ENCODE measurements at places on chromosomes 4 and X.

DNA sequence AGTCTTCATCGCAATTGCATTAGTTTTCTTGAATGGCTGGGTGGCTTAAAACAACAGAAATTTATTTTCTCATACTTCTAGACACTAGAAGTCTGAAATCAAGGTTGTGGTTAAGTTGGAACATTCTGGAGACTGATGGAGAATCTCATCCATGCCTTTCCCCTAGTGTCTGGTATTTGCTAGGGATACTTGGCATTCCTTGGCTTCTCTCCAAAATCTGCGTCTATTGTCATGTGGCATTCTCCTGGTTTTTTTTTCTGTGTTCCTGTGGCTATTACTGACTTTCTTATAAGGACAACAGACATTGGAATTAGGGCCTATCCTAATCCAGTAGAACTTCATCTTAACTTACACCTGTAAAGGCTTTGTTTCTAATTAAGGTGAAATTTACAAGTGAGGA lies 272.8 kb upstream of the EPHA5 start:
- no peak for DNase-seq

- no peak for DNase-seq
Measured at GRCh38 chr4:89101256-89102161, 9.8 kb upstream of the TIGD2 start.

DNA sequence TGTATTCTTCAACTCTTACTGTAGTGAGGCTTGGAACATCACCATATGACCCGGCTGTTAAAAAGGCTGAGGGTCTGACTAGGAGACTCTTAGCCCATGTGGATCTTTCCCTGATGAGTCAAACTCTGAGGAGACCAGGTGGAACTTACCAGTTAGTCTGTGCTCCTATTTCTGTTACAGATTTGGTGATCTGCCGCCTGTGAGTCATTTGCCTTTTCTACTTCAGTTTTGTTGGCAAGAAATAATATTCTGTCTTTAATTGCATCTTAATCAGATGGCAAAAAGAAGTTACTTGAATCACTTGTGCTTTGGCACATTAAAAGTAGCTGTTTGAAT lies 48.4 kb downstream of the MTM1 start:
- no peak for DNase-seq

DNA sequence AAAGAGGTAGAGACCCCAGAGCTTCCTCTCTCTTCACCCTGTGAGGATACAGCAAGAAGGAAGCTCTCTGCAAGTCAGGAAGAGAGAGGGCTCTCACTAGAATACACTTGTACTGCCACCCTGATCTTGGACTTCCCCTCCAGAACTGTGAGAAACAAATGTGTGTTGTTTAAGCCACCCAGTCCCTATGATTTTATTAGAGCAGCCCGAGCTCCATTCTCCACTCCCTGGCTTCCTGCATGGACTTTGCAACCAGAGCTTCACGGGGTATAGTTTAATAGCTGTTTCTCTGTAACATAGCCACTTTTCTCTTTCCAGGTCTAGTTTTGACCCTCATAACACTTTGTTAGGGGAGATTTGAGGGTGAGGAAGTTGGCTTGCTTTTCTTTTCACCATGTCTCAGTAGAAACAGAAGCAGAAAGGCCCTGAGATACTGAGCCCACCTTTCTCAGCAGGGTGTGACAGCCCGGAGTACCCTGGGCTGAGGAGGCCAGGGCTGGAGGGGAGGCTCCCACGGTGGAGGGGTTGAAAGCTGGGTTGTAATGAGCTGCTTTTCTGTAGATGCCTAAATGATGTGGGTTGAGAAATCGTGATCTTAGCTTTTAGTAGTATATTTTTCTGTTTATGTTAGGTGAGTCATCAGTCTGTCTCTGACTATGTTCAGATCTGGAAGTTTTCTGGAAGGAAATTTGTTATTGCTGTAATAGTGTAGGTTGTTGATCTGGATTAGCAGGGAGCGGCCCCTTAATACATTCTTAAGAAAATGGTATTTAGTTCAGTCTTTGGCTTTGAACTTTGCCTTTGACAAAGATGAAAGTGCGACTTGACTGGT lies 118.6 kb downstream of the PTTG2 start:
- DNase-seq, result no peak

DNA sequence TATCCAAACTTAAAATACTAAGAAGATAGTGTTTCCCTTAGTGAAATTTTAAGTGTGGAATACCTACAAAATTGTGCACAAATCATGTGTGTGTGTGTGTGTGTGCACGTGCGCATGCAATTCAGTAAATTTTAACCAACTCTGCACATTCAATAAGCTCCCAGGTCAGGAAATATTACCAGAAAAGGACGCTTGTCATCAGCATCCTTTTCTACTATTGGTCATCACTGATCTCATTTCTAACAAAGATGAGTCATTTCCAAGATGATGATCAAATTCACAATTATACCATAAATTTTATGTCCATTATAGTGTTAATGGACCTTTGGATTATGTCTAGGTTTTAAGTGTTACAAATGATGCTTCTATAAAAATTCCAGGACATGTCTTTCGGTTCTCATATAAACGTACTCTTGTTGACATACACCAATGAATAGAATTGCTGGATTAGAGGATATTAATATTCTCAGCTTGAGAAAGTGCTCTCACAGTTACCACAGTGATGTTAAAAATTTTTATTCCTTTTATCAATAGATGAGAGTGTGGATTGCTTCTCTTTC lies 560.9 kb upstream of the AGA start:
- no peak for DNase-seq

DNA sequence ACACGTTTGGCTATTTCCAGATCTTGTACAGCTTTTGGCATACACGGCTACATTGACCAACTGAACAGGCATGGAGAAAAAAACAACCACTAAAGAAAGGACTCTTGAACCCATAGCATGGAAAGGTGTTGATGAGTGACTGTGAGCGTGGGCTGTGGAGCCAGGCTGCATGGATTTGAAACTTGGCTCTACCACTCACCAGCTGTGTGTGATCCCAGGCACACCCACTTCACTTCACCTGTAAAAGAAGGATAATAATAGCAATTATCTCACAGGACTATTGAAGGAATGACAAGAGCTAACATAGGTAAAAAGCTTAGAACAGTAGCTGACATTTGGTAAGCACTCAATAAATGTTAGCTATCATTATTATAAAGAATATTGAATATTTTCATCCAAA lies 301.7 kb upstream of the CPEB2 start:
- no peak for DNase-seq

DNA sequence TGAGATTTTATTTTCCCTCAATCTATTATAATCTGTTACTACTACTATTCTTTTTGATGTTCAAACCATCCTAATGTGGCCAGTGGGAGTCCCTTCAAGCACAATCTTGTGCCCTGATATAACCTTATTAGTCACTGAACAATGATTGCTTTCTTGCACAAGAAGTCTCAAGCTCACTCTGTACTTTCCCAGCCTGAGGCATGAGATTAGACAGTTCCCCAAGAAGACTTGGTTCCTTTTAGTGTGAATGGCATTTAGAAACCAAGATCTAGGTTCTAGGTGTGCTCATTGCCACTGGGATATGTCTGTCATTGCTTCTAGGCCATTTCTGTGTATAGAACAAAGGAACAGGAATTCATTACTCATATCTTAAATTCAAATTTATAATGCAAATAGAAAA lies 28.0 kb upstream of the RBM41 start:
- DNase-seq, result no peak

DNA sequence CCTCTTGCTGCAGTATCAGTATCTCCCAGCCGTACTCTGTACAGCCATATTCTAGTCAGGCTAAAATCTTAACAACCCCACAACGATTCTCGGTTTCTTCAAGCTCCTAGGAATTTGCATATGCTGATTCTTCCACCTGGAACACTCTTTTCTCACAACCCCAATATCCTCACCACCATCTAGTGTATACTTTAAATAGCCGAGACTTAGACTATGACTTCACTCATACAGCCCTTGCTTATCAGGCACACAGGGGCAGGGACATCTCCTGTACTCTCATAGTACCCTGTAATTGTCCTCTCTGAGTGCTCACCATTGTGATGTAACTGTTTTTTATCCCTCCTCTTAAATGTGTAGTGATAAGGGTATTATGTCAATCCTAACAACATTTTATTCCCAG lies 2126.4 kb upstream of the TENM3 start:
- no peak for DNase-seq
